NCI-H1417 treated with DMSO at 0.1 percent for 48 hours (cell line): ENCODE measurements at places on chromosomes 16 and 17.

DNA sequence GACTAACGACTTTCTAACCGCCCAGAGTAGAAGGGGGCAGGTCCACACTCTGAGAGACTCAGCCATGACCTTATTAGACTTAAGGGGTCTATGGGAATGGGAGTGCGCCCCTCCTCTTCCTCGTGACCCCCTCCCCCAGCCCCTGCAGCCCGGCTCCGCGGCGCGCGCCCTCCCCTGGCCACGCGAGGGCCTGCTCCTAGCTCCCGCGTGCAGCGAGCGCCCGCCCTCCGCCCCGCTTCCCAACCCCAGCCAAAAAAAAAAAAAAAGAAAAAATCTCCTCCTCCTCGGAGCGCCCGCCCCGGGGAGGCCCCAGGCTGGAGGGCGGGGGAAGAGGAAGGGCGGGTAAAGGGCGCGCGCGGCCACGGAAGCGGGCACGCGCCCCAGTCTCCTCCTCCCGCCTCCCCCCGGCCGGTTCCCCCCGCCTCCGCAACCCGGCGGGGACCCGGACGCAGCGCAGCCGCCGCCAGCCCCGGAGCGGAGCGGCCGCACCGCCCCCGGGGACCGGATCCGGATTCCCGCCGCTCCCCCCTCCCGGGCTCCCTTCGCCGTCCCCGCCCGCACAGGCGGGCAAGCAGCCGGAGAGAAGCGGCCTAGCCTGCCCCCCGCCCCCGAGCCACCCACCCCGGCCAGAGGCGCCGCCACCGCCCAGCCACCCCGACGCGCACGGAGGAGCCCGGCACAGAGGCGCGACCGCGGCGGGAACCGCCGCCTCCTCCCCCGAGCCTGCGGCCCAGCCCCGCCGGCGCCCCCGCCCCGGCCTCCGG, 949 bp downstream of the UBTF start:
- DNase-seq = peak; percentile 61

DNA sequence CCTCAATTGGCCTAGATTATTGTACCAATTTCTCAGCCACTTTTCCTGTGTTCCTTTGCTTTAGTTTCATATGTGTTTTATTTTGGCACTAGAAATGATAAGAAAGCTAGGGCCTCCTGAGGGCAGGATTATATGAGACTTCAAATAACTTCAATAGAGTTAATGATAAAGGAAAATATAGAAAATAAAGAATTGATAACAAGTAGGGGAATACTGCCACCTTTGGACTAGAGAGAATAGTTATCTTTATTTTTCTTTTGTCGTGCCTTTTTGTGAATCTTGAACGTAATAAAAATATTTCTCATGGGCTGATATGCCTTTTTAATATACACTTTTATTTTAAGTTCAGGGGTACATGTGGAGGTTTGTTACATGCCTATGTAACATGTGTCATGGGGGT, 29.3 kb upstream of the RBL2 start:
- DNase-seq = no peak

GRCh38 chr16:15440852-15441251, 6.5 kb downstream of the BMERB1 start:
- no peak for DNase-seq

DNA sequence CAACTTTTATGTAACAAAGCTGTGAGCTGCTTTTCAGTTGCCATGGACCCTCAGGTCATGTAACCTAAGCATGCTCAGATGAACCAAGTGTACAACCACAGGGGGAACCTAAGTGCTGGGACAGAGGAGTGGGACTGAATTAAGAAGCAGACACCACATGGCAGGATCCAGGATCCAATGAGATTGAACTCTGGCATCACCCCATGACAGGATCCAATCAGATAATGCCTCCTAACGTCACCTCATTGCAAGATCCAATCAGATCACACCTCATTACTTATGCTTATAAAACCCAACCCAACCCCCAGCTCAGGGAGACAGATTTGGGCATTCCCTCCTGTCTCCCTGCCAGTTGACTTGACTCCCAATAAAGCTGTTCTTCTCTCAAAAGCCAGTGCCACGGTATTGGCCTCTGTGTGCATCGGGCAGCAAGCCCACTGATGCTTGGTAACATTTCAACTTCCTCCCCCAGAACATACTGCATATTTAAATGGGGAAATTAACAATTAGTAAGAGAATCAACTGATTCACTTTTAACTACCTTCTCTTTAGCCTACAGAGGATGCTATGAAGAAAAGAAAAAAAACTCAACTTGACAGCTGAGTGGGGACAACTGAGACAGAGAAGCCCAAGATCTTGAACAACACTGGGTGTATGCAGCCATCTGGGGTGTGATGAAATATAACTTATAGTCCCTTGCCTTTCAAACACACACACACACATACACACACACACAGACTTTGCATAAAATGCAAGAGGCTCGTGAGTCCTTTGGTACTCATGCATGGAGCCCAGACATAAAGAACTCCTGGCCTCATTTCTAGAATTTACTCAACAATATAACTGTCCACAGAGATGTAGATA, 148.4 kb downstream of the SLC39A11 start:
- no peak for DNase-seq

- no peak for DNase-seq
Measured at GRCh38 chr16:87847785-87848675, 21.3 kb downstream of the SLC7A5 start.

GRCh38 chr16:23072084-23072599, 77.1 kb downstream of the USP31 start:
- DNase-seq = no peak

GRCh38 chr17:41750862-41751261, 16.4 kb upstream of the HAP1 start:
- DNase-seq = no peak

GRCh38 chr17:45299361-45299760, 17.5 kb downstream of the MAP3K14 start:
- DNase-seq = no peak

DNA sequence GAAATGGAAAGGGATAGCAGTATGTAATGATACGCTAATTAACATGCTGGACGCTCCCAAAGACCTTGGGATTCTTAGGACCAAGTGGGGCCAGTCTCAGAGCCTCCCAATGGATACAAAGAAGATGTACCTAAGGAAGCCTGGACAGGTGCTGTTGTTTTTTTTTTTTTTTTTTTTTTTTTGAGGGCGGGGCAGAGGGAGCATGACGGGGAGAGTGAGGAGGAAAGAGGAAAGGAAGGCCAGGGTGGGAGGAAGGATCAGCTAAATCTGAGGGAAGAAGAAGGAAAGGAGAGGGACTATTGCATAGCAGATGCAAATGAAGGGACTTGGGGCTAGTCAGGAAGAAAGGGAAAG, 2.5 kb downstream of the VAMP2 start:
- no peak for DNase-seq

- DNase-seq = no peak
Measured at GRCh38 chr16:97822-98221, 19.8 kb downstream of the MPG start.

DNA sequence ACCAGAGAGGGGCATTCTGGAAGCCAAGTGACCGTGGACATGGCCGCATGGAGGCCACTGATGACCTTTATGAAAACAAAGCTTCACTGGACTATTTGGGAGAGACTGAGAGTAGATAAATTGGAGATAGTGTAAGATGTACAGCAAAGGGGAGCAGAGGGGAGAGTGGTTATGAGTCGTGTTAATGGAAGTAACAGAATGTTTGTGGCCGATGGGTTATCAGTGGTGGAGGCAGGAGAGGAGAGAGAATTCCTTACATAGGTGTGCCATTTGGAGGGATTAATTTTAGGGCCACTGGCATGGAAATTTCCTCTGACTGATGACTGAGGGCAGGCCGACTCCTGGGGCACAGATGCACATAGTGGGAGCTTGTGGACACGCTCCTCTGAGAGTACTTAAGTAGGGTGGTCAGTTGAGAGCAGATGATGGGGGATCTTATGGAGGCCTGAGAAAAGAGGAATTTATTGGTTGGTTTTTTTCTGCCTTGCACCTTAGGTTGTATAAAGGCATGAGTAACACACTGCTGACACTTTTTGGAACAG, 19.2 kb downstream of the PRPSAP2 start:
- DNase-seq = no peak

- DNase-seq = no peak
Measured at GRCh38 chr16:84193480-84193879, 2.5 kb downstream of the ADAD2 start.

DNA sequence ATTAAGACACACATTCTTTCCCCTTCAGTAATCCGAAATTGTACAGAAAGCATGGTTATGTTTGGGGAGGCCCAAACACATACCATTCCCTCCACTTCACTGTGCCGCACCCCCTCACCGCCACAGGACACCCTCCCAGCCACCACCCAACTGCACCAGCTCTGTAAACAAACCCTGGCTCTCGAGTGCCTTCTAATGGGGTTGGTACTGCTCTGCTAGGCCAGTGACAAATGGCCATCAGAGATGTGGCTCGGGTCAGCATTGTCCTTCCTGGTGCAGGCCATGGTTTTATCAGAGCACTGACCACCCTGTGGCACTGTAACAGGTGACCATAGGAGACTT, 24.0 kb upstream of the SREBF1 start:
- DNase-seq = no peak

- no peak for DNase-seq
Measured at GRCh38 chr17:41989702-41990419, 23.3 kb downstream of the CNP start.

GRCh38 chr17:6137716-6138502, 67.7 kb downstream of the WSCD1 start:
- no peak for DNase-seq

DNA sequence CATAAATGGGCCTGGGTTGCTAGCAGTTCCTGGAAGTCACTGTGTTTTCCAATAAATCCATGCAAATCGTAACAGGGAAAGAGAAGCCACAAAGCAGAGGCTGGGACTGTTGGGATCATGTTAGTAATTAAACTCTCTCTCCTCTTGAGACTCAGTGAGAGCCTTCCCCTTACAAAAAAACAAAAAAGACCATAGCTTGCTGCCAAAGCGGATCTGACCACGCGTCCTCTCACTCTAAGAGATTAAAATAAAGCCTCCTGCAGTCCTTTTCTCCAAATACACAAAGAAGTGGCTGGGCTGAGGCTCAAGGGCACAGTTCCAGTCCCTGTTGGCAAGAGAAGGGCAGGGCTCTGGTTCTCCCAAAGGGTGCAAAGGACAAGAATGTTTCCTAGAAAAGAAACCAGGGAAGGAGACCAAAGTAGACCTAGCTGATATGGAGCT, 38.5 kb downstream of the PIGL start:
- no peak for DNase-seq

GRCh38 chr17:82228278-82228841, 482 bp upstream of the SLC16A3 start:
- no peak for DNase-seq

DNA sequence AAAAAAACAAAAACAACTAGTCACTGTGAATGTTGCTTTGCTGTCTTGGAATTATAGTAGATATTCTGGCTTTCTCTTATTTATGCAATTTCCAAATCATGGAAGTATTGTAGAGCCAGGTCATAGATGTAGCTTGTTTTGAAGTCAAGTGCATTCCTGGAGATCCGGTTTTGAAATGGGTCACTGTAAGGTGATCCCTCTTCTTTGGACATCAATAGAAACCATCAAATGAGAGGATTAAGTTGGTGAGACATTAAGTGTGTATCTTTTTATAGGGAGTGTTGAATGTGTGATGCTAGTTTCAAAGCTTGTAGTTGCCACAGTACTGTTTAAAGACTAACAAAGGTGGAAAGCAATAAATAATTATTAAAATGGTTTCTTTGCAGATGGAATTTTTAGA, 4.5 kb downstream of the PRKAR1A start:
- no peak for DNase-seq

DNA sequence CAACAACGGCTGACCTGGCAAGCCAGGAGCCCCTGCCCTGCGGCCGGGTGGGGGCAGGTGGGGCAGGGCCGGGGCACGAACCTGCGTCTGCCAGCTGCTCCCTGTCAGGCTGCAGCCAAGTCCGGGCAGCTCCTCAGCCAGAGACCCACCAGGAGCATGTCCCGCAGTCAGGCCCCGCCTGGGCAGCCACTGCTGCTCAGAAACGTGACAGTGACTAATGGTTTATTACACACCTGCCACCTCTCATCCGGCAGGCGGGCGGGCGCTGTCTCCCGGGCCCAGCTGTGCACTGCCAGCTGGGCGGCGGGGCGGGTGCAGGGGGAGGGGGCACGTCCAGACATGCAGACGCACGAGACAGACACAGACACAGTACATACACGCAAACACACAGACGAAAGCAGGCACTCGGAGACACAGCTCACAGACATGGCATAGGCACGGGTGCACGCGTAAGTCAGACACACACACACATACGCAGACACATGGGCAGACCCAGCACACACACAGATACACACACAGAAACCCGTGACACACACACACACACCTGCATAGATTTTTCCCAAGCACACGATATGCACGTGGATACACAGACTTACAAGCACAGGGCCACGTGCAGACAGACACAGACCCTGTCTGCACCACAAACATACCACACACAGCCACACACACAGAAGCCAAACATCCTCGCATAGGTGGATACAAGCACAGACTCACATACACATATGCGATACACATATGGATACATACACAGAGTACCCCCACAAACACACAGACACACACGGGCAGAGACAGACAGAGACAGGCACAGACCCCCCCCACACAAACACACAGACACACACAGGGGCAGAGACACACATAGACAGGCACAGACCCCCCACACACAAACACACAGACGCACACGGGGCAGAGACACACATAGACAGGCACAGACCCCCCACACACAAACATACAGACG, 248.3 kb upstream of the CIBAR2 start:
- DNase-seq = peak; percentile 96

GRCh38 chr17:20155258-20156195, 146.4 kb downstream of the SPECC1 start:
- DNase-seq = peak; percentile 63

- DNase-seq = no peak
Measured at GRCh38 chr17:63998050-63998720, at the start of gene PRR29. PRR29 (plus strand) TSS chr17:63998351; CDS start chr17:63998365, 14 bp downstream.

DNA sequence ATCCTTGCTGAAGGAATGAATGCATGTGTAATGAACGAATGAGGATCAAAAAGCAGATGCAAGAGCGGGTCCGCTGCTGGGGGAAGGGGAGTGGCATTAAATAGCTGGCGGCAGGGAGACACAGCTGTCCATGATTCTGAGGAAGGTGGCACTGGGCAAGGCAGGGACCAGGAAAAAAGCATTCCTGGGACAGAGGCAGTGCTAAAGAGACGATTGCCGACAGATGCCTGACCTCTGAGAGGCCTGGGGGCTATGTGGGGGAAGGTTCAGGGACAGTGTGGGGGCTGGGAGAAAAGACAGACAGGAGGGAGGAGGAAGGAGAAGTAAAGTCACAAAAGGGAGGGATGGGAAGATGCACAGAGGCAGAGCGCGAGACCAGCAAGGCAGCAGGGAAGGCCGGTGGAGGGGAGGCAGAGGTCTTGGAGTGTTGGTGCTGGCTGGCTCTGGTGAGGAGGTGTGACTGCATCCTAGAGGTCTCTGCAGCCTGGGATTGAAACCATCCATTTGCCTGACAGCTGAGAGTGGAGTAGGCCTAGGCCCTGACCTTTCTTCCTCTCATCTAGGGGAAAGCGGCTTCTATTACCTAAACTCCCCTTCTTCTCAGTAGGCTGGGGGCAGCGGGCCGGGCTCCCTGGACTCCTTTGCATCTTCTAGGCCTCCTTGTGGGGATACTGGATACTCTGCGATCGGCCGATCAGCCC, 109.9 kb downstream of the SDK2 start:
- no peak for DNase-seq
